Epithelial cell of prostate (primary cell): ENCODE measurements at places on chromosomes 13 and 19.

DNA sequence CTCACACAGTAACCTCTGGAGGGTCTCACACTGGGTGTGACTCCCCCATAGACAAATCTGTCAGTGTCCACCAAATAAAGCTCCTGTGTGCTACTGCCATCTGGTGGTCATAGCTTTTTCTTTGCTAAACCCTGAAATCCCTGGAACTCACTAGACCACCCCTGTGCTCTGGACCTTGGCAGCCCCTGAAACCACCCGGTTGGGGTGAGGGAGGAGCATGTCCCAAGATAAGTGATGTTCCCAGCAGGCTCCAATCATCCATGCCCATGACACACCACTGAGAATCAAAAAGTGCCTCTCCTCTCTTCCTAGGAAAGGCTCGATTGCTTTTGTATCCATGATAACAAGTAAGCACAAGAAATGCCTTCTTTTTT lies 6.5 kb upstream of the HSD17B14 start:
- no peak for DNase-seq

GRCh38 chr19:8585894-8586750 lies 8.9 kb upstream of the MYO1F start:
- DNase-seq = no peak

DNA sequence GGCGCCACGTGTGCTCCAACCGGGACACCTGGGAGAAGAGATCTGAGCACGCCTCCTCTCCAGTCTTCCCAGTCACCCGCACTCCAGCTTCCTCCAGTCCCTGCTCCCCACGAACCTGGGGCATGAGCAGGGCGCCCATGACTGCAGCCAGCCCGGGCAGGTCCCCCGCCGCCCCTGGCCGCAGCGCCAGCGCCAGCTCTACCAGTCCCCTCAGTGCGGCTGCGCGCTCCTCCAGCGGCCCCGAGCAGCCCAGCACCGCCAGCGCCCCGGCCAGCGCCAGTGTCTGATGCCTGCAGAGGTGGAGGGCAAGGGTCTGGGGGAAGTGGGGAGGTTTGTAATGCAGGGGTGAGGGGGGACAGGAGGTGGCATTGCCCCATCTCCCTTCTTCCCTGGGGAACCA lies 13.1 kb downstream of the SH2D3A start:
- no peak for DNase-seq

- DNase-seq = no peak
Measured at GRCh38 chr13:21117104-21117809, 55.9 kb upstream of the LATS2 start.

- DNase-seq = no peak
Measured at GRCh38 chr19:12596927-12597548, 13.6 kb downstream of the ZNF490 start.

- no peak for DNase-seq
Measured at GRCh38 chr13:39144941-39145533, 106.8 kb downstream of the NHLRC3 start.

DNA sequence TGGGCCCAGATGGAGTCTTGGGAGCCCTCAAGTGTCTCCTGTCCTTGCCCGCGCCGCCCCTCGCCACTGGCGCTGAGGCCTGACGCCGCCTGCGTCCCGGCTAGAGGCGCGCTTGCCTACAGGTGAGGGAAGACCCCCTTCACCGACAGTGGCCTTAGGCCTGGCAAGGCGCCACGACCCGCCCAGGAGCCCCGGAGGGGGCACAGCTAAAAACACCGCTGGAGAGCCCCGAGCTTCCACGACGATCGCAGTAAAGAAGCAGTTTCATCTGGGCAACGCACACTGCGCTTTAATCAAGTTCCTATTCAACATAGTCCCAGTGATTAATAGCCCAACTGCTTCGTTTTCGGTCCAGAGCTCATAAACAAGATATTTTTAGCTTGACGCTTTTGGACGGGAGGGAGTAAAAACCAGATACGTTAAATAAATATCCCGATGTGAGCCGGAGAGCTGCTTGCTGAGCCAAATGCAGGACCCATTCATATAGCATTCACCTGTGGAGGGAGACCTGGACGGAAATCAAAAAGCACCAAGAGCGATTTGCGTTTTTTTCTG lies 1.5 kb upstream of the CEBPA start:
- no peak for DNase-seq

- DNase-seq = no peak
Measured at GRCh38 chr13:105008604-105009003, 1526.9 kb downstream of the EFNB2 start.

GRCh38 chr19:4267101-4267900 lies 11.8 kb upstream of the SHD start:
- no peak for DNase-seq

GRCh38 chr19:2477141-2477710 lies 1.3 kb downstream of the GADD45B start:
- DNase-seq = no peak

DNA sequence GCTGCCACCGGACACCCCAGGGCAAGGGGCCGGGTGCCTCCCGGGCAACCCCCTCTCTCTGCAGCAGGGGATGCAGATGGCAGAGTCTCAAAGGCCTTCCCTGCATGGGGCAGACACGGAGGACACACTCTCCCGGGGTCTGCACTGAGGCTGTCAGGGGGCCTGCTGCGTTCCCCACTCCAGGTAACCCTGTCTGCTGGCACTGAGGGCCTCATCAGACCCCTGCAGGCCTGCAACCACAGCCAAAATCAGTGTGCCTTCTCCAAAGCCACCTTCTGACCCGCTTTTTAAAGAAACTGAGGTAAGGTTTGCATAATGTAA lies 93.9 kb downstream of the GNG7 start:
- no peak for DNase-seq

DNA sequence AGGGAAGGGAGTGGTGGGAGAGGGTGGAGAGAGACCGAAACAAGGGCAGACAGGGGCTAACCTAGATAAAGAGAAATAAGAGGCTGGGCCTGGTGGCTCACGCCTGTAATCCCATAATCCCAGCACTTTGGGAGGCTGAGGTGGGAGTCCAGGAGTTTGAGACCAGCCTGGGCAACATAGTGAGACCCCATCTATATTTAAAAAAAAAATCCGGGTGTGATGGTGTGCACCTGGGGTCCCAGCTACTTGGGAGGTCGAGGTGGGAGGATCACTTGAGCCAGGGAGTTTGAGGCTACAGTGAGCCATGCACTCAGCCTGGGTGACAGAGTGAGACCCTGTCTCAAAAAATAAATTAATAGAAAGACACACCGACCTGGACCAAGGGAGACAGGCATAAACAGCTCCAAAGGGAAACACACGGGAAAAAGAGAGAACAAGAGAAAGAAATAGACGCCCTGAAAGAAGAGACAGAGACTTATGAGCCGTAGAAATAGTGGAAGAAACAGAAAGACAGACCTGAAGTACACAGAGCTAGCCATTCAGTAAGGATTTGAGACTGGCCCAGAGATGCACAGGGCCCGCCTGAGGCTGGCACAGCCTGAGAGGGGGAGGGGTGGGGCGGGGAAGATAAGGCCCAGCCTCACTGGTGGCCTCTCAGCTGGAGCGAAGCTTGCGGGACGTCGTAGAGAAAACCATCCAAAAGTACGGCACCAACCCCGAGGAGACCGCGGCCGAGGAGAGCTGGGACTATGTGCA lies 2.2 kb downstream of the CD37 start:
- no peak for DNase-seq

GRCh38 chr19:43594710-43595604 lies 977 bp downstream of the IRGQ start:
- DNase-seq = peak; percentile 14

- no peak for DNase-seq
Measured at GRCh38 chr13:51539887-51540286, 44.4 kb upstream of the WDFY2 start.

- no peak for DNase-seq
Measured at GRCh38 chr13:60417734-60418133, 20.7 kb downstream of the TDRD3 start.

GRCh38 chr13:33882804-33883203 lies 64.9 kb downstream of the RFC3 start:
- no peak for DNase-seq

GRCh38 chr13:77300176-77301037 lies 26.5 kb downstream of the MYCBP2 start:
- DNase-seq = no peak

DNA sequence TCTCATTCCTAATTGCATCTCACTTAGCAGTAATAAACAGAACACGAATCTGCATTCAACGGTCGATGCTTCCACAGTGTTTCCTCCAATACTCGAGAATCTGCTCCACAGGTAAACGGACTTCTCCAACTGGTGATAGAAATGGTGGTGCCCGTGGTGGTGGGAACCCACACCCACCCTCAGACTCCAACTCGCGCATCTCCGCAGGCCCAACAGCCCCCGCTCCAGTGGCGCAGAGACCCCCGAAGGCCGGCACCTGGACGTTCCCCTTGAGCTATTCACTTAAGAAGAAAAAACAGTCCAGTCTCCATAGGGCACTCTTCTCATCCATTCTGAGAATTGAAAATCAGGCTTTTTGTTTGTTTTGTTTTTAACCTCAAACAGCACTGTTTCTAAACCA lies 13.8 kb upstream of the RASA3 start:
- no peak for DNase-seq

- no peak for DNase-seq
Measured at GRCh38 chr19:32032561-32032960, 312.8 kb upstream of the ZNF507 start.

DNA sequence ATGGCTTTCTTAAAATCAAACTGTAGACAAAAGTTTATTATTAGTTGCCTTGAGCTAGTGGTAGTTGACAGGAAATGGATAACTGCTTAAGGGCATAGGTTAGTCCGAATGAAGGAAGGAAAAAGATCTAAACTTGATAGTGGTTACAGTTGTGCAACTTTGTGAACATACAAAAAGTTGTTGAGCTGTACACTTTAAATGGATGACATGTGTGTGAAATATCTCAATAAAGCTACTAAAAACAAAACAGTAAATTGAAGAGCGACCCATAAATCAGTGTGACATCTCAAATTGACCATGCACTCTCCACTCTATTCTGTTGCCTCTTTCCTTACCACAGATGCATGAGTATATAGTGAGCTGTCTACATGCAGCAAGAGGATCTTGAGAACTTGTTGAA lies 1757.8 kb downstream of the PCDH9 start:
- DNase-seq = no peak

- no peak for DNase-seq
Measured at GRCh38 chr13:46934749-46935148, 37.9 kb upstream of the HTR2A start.

- no peak for DNase-seq
Measured at GRCh38 chr19:15812060-15812722, 3.3 kb downstream of the OR10H1 start.

DNA sequence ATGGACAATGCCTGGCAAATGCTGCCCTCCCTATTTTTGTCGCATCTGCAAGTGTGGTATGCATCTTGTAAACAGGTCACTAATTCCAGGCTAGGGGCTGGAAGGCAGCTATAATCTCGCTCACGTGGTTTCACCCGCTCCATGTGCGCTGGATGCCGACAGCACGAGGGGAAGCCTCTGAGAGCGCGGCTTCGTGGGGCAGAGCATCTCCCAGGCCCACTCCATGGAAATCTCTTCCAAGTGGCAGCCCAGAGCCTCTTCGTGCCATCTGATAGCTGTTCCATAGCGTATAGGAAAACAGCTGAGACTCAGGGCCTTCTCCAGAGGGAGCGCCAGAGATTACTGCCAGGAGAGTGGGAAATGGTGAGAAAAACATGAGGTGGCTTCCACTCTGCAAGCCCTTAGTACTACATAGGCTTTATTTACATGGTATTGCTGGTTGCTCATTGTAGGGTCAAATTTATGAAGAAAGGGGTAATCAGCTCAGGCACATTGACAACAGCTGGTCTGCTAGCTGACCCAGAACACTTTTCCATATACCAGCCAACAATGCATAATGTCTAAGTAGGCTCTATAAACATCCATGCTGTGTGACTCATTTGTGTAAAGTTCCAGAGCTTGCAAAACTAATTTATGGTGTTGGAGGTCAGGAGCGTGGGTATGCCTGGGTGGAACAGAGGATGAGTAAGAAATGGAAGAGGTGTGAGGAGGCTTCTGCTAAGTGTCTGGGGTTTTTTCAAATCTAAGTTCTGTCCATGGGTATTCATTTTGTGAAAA lies 165.2 kb downstream of the SHISA2 start:
- peak; percentile 79 for DNase-seq

GRCh38 chr13:65642996-65643395 lies 1587.1 kb downstream of the PCDH9 start:
- no peak for DNase-seq

DNA sequence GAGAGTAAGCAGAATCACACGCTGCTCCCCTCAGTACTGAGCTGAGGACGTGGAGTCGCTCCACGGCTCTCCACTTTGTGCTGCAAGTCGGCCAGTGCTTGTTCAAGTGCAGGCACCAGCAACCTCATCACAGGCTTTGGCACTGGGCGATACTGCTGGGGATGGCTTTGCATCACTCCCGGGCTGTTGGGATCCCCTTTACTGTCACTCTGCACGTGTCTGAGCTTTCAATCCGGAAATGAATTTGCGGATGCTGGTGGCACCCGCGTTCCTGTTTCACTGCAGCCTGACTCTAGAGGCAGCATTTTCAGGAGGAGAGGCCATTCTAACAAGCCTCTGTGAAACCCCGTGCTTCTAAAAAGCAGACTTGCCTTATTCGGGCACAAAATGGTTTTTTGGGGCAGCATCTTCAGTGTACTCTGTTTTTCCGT lies 19.1 kb downstream of the SMARCA4 start:
- DNase-seq = no peak

DNA sequence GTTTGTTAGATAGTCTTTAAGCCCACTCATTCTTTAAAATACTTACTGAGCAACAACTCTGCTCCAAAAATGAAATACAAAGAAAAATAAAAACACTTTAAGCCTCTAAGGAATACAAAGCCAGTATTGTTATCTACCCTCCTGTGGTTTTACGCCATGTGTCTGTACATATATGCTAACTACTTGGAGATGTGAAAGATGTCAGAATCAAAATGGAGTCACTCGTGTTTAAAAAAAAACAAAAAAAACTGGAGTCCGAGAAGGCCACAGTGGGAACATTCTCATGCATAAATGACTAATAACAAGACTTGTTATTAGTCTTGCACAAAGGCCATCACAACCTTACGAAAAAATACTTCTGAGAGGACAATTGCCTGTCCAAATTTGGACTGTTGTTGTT lies 393.1 kb downstream of the TBC1D4 start:
- DNase-seq = no peak

DNA sequence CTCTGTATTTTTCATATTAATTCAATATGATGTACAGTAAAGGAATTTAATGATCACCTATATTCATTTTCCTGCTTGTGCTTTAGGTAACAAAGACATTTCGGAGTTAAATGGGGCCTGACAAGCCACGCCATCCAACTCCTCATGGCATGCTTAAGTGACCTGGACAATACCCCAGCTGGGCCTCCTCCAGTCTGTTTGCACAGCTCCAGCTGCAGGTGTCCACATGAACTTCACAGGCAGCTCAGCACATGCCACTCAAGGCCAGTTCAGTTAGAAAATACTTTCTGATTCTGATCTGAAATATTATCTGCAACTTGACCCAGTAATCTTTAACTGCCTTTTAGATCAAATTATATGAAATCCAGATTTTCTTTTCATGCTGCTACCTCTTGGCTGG lies 89.6 kb upstream of the SLC15A1 start:
- DNase-seq = no peak
